ENCODE measurements at places on chromosomes 5 and 9. TPM values are rescaled to one million over a fixed set of nuclear protein-coding genes. Genes with fewer than 3 reads are reported as not detected.

- H3K4me3 ChIP-seq = no peak overlapping the region
- H3K4me1 ChIP-seq = peaks cover 94% of the 10 kb centered on the region
- H3K27ac ChIP-seq = peak overlapping the region; percentile 90
- no peaks in the 10 kb centered on the region for H3K36me3 ChIP-seq
- no peaks in the 10 kb centered on the region for H3K27me3 ChIP-seq
- no peak for DNase-seq
Observed at GRCh38 chr9:130847306-130848217, 12.5 kb downstream of the ABL1 start.

KCNT1 gene
- not detected for total RNA-seq

DNA sequence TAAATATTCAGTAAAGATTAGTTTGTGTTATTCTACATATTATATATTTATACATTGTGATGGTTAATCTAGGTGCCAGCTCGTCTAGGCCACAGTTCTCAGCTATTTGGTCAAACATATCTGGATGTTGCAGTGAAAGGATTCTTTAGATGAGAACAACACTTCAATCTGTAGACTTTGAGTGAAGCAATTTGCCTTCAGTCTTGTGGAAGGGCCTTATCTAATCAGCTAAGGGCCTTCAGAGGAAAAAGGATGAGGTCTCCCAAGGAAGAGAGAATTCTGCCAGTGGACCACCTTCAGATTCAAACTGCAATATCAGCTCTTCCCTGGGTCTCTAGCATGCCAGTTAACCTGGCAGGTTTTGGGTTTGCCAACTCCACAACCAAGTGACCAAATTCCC is 112.0 kb downstream of the SH3TC2 start:
- H3K27me3 ChIP-seq = no peaks in the 10 kb centered on the region
- H3K36me3 ChIP-seq = no peaks in the 10 kb centered on the region
- DNase-seq = no peak
- peak overlapping the region; percentile 79 for H3K27ac ChIP-seq

ZMAT2 gene
- 33.0 TPM for total RNA-seq

All from esophagus squamous epithelium (tissue), 5 donors.